ENCODE measurements at places on chromosomes 16 and 17. TPM values are rescaled to one million over a fixed set of nuclear protein-coding genes. Genes with fewer than 3 reads are reported as not detected.

IL4R gene
- total RNA-seq = 39.1 TPM

KRT39 gene
- total RNA-seq = 0.28 TPM

SNN gene
- 15.5 TPM for total RNA-seq

KARS1 gene
- 196 TPM for total RNA-seq

FBXL16 gene
- under 0.01 TPM for total RNA-seq

ACSM2B gene
- total RNA-seq = under 0.01 TPM

SLC6A2 gene
- not detected for total RNA-seq

KRTAP2-1 gene
- total RNA-seq = not detected

TMEM95 gene
- total RNA-seq = not detected

MYL4 gene
- total RNA-seq = 0.77 TPM

CACNA1G gene
- total RNA-seq = under 0.01 TPM

FAHD1 gene
- 62.6 TPM for total RNA-seq

PVALEF gene
- total RNA-seq = not detected

PYCARD gene
- total RNA-seq = 26.2 TPM

CIAO3 gene
- total RNA-seq = 31.9 TPM

ANKRD40CL gene
- 0.28 TPM for total RNA-seq

DOC2A gene
- not detected for total RNA-seq

HOXB9 gene
- 0.19 TPM for total RNA-seq

DHRS7C gene
- total RNA-seq = not detected

CLEC18A gene
- under 0.01 TPM for total RNA-seq

NPIPA2 gene
- total RNA-seq = not detected

C16orf96 gene
- total RNA-seq = under 0.01 TPM

HOXB7 gene
- total RNA-seq = 0.38 TPM

RAMP2 gene
- 0.58 TPM for total RNA-seq

LGALS9 gene
- total RNA-seq = 2.5 TPM

GALK1 gene
- 49.1 TPM for total RNA-seq

RASL10B gene
- total RNA-seq = 3.9 TPM

CCL8 gene
- not detected for total RNA-seq

ATP2C2 gene
- total RNA-seq = not detected

GAS2L2 gene
- total RNA-seq = not detected

ABCC6 gene
- 0.19 TPM for total RNA-seq

SPATA32 gene
- total RNA-seq = under 0.01 TPM

ASGR1 gene
- 0.58 TPM for total RNA-seq

PIRT gene
- not detected for total RNA-seq

APOH gene
- not detected for total RNA-seq

MPP3 gene
- total RNA-seq = 9.2 TPM
